ENCODE measurements at places on chromosomes 11 and 22.

- no peak for DNase-seq
Observed at GRCh38 chr11:75625991-75626888, 42.6 kb downstream of the MAP6 start.

GRCh38 chr22:42645341-42645937 lies 3.8 kb downstream of the CYB5R3 start:
- DNase-seq: peak; percentile 53

GRCh38 chr22:36012332-36012731 lies 16.3 kb downstream of the RBFOX2 start:
- no peak for DNase-seq

DNA sequence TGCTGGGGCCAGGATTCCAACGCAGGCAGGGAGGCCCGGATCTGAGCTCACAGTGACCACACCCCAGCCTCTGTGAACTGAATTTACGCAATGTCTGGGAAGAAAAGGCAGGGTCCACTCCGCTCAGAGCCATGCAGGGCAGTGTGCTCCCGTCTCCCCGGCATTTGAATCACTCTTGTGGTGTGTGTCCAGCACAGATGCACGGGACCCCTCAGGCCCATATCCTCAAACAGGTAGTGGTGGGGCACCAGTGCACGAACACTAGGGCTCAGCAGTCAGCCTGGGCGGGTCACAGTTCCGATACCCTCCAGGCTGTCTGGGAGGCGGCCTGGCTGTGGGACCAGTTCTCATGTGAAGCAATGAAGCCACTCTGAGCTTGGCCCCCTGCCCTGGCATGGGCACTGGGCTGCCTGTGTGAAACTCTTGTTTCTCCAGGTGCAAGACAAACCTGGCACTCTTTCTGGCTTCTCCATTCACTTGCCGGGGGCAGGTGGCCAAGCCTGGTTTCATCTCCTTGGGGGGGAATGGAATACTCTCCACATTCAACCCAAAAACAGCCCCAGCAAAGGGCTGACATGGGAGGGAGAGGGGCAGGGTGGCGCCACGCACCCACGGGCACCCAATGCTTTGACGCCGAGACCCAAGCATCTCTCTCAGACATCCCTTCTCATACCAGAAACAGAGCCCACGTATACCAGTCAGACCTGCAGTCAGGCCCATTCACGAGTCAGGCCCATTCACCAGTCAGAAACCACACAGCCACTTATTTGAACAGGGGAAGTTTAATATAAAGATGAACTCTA lies 14.3 kb downstream of the DHCR7 start:
- DNase-seq: peak; percentile 83

DNA sequence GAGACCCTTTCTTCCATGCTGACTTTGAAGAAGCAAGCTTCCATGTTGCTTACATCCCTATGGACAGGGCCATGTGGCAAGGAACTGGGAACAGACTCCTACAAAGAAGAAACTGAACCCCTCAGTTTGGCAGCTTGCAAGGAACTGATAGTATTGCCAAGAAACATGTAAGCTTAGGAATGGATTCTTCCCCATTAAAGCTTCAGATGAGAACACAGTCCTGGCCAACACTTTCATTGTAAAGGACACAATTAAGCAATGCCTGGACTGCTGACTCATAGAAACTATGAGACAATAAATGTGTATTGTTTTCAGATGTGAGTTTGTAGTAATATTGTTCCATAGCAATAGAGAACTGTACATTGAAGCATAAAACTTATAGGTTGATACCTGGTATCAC lies 82.4 kb downstream of the AASDHPPT start:
- DNase-seq: no peak
